ENCODE measurements at places on chromosomes 3 and 15.

DNA sequence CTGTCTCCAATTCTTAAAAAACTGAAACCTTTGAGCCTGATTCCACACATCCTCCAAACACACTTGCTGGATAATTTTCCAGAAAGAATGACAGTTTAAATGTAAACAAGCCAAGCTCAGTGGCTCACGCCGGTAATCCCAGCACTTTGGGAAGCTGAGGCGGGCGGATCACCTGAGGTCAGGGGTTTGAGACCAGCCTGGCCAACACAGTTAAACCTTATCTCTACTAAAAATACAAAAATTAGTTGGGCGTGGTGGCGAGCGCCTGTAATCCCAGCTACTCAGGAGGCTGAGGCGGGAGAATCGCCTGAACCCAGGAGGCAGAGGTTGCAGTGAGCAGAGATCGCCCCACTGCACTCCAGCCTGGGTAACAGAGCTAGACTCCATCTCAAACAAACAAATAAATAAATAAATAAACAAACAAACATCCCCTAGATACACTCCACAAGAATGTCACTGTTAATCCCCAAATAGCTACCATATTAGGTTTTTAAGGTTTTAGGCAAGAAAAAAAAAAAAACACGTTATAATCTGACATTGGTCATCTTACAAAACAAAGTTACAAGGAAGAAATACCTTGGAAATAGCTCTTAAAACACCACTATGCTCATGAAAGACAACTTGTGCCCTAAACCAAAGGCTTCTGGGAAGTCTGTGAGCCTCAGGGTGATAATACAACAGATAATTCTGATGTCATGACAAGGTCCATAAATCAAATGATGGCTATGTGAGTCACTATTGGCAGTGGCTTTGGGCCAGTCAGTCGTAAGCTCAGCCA lies 13.2 kb downstream of the TNIK start:
- DNase-seq = no peak

GRCh38 chr3:89104499-89104898 lies 2.9 kb upstream of the EPHA3 start:
- no peak for DNase-seq

GRCh38 chr15:45242289-45242688 lies 9.7 kb upstream of the SLC28A2 start:
- no peak for DNase-seq

- DNase-seq = no peak
Measured at GRCh38 chr15:72866866-72867616, 83.5 kb upstream of the ADPGK start.

- DNase-seq = no peak
Measured at GRCh38 chr15:98671060-98672008, 23.0 kb downstream of the IGF1R start.

GRCh38 chr3:139187648-139188047 lies 143.0 kb upstream of the PRR23C start:
- DNase-seq = no peak

GRCh38 chr3:156812521-156813335 lies 13.4 kb upstream of the LEKR1 start:
- DNase-seq = no peak

- DNase-seq = no peak
Measured at GRCh38 chr3:25558796-25559195, 105.9 kb downstream of the TOP2B start.

DNA sequence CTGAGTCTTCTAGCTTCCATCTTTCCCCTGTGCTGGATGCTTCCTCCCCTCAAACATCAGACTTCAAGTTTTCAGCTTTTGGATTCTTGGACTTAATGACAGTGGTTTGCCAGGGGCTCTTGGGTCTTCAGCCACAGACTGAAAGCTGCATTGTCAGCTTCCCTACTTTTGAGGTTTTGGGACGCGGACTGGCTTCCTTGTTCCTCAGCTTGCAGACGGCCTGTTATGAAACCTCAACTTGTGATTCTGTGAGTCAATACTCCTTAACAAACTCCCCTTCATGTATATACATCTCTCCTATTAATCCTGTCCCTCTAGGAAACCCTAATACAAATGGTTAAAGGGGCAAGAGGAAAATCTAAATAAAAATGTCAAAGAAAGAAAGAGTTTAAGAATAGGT lies 100.1 kb downstream of the ABI3BP start:
- no peak for DNase-seq

DNA sequence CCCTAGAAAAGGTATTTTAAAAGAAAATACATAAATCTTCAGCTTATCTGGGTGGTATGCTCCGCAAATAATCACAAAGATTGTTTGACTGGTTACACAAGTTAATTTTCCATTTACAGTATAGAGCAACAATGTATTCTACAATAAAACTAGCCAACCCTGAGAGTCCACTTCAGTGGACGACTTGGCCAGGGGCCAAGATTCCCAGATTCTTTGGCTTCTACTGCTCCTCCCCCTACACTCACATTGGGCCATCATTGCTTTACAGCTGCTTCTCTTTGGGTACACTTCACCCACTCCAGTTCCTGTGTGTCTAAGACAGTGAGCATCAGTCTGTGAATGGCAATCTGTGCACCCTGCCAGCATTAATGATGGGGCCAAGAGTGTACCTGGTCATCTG lies 17.2 kb upstream of the PRICKLE2 start:
- no peak for DNase-seq

- no peak for DNase-seq
Measured at GRCh38 chr3:173354124-173354523, 43.4 kb upstream of the NLGN1 start.

- no peak for DNase-seq
Measured at GRCh38 chr3:100024520-100025303, 89.6 kb downstream of the FILIP1L start.

GRCh38 chr3:159045279-159045885 lies 243.5 kb downstream of the MFSD1 start:
- DNase-seq = no peak

DNA sequence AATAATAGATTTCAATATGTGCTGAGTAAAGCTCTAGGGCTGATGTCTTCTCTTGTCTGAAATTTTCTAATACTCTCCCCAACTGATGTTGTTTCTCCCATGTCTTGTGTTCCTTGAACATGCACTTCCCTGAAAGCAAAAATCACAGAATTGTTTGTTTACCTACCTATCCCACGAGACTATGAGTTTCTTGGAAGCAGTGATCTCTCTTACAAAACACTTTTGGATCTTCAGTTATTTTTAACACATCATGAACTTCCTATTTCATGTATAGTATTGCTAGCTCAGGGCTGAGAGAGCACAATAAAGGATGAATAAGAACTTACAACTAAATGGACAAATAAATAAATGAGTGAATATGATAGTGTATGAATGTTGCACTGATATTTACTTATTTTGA lies 365.0 kb downstream of the ROBO2 start:
- DNase-seq = no peak

DNA sequence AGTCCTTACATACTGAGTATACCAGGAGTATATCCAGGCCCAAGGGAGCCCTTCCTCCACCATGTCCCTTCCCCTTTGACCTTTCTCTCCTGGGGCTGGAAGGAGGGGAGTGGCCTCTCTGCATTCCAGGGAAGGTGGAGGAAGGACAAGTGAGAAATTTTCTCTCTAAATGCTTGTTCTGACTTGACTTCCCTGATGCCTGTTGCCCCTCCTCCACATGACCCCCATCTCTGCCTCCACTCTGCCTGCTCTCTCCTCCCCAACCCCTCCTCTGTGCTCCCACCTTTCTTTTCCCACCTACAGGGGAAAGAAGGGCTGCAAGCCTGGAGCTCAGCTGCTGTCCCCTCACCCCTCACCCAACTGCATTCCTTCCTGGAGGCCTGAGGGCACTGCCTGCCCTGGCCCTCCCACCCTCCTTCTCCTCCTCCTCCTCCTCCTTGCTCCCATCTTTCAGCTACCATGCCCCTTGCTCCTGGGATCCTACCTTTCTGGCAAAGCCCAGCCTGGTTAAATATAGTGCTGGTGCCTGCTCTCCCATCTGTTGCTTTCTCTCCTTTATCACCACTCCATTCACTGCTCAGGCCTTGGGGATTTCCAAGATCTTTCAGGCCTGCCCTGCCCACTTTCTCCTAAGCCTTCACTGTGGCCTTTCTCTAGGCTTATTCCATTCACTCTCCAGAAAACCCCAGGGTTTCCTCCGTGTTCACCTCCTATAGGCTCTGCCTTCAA lies 8.5 kb upstream of the DAG1 start:
- DNase-seq = no peak

DNA sequence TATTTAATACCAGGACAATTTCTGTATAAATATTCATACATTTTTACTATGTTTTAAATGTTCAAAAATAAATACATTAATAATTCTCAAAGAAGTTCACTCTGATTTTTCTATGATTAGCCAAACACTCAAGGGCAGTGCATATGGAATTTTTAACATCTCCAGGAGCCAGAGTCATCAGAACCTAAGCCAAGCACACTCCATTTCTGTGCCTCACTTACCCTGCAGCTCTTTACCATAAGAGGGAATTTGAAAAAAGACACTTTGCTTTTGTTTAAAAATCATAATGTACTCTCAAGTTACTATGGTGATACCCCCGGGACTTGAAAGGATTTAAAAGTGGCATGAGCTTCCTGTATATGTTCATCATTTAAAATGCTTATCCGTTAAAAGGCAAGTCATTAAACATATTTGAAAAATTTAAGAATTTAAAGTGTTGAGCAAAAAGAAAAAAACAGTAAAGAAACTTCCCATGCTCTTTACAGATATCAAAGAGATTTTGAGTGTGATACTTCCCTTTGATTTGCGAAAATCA lies 747.4 kb upstream of the NECTIN3 start:
- no peak for DNase-seq

DNA sequence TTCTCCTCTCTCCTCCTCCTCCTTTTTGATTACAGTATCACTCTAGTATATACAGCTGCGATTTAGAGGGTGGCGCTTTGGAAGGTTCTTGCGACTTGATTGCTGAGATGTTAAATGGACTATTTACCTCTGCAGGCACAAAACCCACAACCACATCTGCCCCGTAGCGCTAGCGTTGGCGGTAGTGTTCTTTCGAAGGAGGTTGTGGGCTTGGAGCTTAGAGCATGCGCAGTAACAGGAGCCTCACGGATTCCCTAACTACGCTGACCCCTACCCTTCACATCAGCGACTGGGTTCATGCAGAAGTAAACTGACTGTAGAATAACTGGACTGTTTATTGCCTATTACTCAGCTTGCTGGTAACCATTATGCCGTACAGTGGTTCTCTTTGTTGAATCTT lies 58.0 kb downstream of the CGGBP1 start:
- no peak for DNase-seq

DNA sequence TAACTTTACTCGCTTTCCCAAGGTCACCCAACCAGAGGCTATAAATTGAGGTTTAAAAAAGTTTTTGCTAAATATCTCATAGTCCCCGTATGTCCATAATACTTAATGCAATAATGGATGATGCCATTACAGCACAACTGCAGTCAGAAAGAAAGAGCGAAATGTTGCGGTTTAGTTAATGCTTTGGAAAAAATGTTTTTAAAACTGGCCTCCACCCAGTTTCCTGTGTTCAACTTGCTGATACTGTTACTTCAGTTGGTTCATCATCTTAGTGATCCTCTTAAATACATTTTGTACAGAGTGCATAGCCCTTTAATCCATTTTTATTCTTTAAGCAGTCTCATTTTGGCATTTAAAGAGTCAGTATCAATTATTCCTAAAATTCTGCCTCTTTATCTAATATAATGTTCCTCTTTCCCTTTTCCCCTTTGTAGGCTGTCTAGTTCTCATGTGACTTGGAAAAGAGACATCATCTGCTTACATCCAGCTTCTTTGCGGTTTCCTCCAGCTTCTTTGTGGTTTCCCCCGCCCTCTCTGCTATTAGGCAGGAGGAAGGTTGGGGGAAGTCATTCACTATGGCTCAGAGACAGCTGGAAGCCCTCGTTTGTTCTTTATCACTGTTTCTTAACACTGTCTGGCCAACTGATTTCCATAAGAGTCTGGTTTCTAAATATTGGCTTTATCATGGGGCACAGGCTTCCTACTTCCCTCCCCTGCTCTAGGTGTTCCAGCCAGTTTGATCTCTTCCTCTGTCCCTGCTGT lies 154.3 kb downstream of the GOLIM4 start:
- no peak for DNase-seq

DNA sequence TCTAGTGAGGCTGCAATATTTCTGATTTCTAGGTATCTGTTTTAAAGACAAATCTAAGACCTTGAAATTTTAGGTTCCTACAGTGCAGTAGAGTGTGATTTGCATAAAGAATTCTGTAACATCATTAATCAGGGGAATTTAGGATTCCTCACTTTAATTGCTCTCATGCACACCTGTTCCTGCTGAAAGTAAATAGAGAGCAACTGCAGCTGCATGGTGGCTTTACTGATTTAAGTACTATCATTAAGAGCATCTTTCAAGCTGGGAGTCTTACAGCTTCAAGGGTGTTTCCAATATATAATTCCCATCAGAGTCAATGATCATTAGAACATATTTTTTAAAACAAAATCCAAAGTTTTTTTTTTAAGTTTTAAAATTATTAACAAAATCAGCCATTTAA lies 36.0 kb upstream of the C3orf70 start:
- no peak for DNase-seq

DNA sequence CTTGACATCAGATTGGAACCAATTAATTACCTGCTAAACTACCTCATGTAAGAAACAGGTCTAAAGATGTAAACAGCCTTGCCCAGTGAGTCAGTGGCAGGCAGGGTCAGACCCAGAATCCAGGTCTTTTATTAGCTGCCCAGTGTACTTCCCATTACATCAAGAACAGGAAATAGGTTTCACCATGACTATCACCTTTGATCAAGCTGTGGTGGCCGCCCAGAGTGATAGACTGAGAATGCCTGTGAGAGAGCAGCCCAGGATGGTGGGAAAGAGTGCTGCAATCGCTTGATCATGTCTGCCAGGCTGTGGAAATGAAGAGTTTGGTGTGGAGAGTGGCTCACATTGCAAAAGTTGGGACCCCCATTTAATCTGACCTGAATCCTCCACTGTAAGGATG lies 61.3 kb upstream of the PIAS1 start:
- no peak for DNase-seq

DNA sequence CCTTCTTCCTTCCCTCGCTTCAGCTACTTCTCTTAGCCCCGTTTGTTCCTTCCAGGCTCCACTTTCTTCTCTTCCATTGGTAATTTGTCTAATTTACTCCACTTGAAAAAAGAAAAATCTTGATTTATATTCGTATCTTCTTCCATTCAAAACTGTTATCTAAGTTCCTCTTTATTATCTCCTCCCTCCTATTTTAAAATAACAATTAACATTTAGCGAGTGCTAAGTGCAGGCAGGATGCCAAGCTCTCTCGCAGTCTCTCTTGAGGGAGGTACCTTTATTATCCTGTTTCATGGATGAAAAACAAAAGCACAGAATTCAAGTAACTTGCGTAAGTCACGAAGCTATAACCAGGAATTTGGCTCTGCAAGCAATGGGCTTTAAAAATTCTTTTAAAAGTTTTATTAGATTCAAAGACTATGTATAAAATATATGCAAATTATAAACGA lies 418.9 kb upstream of the NAALADL2 start:
- no peak for DNase-seq

GRCh38 chr3:12139111-12139511 lies 19.6 kb downstream of the TIMP4 start:
- DNase-seq = no peak
